ENCODE measurements at places on chromosomes 12 and 14.

DNA sequence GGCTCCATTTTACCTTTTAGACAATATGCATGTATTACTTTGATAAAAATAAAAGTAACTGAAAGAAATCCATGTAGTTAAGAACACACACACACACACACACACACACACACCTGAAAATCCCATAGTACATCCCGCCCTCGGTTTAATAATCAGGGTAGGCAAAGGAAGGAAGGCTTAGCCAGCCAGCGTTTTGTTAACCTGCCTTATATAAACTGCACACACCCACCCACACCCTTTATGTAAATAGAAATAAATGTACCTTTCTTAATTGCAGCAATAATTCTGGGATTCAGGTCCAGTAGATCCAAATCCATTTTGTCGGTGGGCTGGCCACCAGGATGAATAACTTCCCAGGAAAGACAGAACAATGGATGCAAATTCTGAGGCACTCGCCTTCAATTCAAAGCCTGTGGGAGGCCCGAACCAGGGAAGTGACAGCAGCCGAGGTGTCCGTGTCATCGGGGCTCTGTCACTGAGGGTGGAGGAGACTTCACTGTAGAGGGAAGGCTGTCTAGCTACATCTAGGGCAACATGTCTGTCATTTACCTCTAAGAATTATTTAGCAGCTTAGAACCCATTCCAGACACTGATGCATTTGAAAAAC lies 4.4 kb downstream of the XRCC3 start:
- no peak for DNase-seq

- no peak for DNase-seq
Observed at GRCh38 chr12:118290130-118290529, 82.6 kb downstream of the TAOK3 start.

- no peak for DNase-seq
Observed at GRCh38 chr14:51988221-51988620, 1.1 kb upstream of the RTRAF start.

DNA sequence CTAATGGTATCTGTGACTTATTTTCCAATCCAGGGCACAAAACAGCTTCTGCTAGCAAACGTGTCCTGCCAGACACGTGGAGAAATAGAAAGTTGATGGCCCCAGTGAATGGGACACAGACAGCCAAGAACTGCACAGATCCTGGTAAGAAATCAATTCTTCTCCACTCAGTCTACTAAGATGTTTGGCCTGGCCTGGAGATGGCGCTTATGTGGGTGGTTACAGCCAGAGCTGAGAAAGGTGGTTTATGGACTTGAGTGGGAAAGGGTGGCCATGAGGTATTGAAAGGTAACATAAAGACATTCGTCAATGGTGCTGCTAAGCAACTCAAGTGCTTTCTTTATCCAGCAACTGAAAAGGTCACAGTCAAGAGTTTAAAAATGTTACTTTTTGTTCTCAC lies 2.9 kb downstream of the SLC24A4 start:
- DNase-seq = no peak

GRCh38 chr12:6226002-6226678 lies 25.9 kb downstream of the CD9 start:
- DNase-seq = no peak

DNA sequence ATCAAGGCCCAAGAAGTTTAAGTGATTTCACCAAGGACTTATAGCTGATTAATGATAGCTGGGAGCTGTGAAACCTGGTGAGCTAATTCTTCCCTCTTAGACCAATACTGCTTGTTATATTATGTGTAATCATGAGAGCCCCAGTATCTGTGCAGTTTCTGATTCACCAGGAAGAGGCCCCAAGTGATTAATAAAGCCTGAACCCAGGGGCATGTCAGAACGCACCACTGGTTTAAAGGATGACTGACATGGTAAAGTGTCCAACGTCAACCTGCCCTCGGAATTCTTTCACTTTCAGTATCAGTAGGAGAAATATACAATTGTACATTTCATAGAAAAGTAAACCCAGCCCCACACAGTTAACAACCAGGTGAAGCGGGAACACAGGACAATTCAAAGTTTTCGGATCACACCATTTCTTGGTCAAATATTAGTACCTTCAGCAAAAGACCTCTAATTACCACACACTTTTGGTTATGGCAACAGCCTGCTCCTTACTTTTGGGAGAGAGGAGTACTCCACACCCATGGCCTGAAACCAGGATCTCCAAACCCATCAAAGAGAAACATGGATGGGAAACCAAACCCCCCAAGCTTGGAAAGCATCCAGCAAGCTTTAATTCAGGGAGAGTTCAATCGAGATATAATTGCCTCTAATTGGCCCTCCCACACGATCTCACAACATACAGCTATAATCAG lies 28.5 kb downstream of the TMCC3 start:
- peak; percentile 43 for DNase-seq

GRCh38 chr12:104477510-104478390 lies 21.0 kb downstream of the CHST11 start:
- DNase-seq = no peak

- DNase-seq = no peak
Observed at GRCh38 chr14:85428926-85429325, 101.0 kb upstream of the FLRT2 start.

DNA sequence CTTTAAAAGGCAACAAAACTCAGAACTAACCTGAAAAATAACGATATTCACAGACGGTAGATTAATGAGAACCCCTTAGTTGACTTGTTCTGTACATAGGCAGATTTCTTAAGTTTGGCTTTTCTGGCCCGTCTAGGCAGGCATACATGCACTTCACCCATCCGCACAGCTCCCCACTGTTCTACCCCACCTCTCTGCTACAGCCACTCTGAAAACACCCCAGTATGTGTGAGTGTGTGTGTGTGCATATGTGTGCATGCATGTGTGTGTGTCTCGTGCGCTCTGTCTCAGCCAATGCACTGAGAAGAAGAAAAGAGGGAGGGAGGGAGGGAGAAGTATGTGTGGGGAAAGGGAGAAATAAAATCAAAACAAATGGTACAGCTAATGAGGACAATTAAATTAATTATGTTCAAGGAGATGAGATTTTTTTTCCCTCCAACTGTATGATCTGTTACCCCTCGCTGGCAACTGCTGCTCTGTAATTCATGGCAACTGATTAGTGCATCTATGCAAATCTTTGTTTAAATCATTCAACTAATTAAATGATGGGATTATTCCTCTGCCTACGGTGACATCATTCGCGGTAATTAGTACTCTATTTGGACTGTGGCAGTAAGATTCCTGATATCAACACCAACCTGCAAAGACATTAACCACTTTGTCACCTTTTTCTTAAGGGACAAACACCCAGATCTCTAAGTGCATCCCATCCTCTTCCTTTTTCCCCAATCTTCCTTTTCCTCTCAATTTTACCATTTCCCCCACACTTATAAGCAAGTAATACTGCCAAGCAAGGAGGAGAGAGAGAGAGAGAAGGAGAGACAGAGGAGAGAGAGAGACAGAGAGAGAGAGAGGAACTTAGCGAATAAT lies 2.2 kb upstream of the LMO3 start:
- DNase-seq = no peak

GRCh38 chr12:74751441-74751840 lies 213.8 kb downstream of the ATXN7L3B start:
- DNase-seq = no peak

GRCh38 chr12:99087278-99087677 lies 442.2 kb downstream of the APAF1 start:
- no peak for DNase-seq

DNA sequence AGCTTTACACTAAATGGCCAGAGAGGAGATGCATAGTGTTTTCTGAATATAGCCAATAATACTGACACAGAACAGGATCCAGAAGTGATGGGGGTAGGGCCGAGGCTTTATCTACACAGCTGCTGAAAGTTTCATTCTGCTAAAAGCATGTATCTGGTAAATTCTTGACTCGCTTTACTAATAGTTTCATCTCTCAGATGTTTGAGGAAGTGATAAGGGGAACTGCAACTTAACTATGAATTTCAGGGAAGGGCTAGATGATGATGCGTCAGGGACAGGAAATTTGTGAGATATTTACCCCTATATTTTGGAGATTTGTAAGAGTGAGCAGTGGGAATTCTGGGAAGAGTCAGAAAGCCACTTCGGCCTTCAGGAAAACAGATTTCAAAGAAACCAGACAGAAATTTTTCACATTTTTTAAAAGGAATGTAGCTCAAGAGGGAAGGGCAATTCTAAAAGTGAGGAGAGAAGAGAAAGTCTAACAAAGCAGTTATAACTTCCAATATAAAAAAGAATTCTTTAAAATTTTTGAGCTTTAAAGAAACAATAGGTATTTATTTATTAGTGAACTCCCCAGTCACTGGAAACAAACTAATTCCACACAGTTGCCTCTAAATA lies 243.1 kb downstream of the BCAT1 start:
- no peak for DNase-seq

DNA sequence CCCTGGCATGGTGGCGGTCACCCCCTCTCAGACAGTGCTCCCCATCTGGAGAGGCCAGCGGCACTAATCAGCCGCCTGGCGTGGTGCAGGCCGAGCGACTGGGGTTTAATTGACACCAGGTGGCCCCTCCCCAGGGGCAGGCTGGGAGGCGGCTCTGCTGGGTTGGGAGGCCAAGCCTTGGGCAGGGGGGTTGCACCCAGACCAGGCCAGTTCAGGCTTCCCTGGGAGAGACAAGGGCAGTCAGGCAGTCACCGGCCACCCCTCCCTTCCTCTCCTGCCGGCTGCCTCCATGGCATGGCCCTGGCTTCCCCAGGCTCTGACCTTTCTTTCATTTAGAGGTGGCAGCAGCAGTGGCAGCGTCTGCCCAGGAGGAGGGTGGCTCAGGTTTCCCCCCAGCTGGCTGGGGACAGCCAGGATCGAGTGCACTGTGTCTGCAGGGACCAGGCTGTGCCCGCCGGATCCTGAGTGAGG lies 78.1 kb upstream of the NOS1 start:
- no peak for DNase-seq

- peak; percentile 53 for DNase-seq
Observed at GRCh38 chr12:111443586-111443985, 37.9 kb downstream of the SH2B3 start.

GRCh38 chr14:99684410-99684934 lies 374 bp downstream of the CYP46A1 start:
- peak; percentile 22 for DNase-seq

- no peak for DNase-seq
Observed at GRCh38 chr14:68016255-68016914, 196.8 kb downstream of the RAD51B start.

GRCh38 chr12:123043536-123044001 lies 63.1 kb downstream of the ARL6IP4 start:
- peak; percentile 66 for DNase-seq

GRCh38 chr14:21106176-21106497 lies 5.3 kb downstream of the TMEM253 start:
- DNase-seq = no peak

DNA sequence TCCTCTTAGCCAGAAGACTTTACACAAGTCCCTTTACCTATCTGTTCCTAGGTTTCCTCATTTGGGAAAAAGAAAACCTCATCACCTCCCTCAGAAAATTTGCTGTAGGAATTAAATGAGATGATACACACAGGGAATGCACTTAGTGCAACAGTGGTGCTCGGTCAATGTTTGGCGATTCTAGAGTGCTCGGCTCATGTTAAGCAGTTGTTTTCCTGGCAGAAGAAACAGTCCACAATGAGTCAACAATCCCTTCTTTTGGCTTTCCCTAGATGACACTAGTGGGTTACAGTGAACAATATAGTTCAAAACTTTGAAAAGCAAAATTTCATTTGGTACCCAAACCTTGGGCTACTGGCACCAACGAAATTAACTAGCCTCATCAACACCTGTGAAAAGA lies 3.9 kb upstream of the TMEM233 start:
- no peak for DNase-seq

DNA sequence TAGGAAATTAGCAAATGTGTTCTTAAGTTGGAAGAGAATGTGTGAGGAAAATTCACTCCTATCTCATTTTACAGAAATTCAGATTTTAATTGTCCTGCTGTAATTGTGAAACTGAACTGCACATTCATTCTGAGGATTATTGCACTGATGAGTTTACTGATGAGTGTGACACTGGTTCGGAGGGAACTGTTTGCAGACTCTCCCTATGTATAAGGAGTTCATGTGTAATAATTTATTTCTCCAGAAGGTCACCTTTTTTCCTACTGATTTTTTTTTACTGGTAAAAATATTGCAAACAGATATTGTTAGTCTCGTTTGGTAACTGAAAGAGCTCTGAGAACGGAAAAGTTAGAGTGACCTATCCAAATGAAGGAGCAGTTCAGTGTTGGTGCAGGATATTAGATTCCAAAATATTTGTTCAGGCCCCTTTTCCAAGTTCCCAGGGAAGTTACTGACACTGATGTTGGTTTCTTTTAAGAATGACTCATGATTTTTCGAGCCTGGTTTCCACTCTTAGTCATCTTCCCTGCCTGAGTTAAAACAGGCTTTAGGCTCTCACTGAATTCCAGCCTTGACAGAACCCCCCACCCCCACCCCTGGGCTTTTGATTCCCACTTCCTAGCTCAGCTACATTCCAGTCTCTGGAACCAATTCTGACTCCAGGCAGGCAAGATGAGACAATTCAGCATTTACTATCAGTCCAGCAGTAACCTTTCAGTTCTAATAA lies 18.4 kb downstream of the ANO6 start:
- DNase-seq = no peak

DNA sequence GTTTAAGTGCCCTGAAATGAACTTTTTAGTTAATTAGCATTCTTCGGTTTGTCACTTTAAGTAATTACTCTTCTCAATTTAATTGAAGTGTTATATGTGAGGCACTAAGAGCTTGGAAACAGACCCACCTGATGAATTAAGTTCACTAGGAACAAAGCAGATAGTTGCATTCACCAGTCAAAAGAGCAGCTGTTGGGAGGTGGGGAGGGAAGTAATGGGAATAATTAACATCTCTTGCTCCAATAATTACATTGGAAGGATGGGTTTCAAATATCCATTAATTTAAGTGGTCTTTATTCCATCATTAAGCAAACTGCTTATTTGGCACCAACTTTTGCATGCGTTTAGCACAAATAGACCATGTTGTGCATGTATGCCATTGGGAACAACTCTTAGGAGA lies 667.2 kb downstream of the GALC start:
- DNase-seq = no peak

DNA sequence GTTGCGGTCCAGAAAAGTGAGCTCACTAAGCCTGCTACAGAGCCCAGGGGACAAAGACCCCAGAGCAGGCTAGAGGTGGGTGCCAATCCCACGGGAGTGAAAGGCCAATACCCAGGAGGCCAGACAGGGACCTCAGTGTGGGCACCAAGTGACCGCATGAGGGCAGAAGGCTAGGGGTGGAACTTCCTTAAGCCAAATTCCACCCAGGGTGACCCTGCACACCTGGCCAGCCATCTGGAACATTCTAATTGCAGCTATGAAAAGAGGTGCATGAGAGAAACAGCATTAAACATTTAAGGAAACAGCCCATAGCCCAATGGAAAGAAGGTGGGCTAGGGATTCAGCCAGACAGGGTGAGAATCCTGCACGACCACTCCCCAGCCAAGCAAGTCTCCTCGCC lies 19.4 kb downstream of the GLTP start:
- DNase-seq = no peak

GRCh38 chr12:104622928-104623327 lies 166.2 kb downstream of the CHST11 start:
- DNase-seq = no peak

DNA sequence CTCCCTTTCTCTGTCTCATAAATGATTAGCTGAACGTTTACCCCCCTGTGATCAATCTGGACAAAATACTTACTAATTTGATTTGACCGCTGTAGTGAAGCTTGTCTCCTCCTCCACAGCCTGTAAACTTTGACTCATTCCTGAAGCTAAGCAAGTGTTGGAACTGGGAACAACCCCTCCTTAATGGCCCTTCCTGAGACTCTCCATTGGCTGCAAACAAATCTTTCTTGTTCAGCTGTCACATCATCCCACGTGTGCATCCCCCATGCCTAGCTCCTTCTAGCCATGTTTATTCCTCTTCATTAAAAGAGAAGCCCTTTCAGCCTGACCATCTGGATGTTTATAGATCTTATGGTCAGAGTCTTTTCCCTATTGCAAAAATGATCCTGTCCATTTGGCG lies 281.2 kb downstream of the RGS6 start:
- no peak for DNase-seq
